Fibroblast of lung (primary cell): ENCODE measurements at places on chromosomes 6 and 20. TPM values are rescaled to one million over a fixed set of nuclear protein-coding genes. Genes with fewer than 3 reads are reported as not detected.

The RIPOR2 gene
- 3.3 and 3.5 TPM in 2 replicates for polyA plus RNA-seq

The PRICKLE4 gene
- polyA plus RNA-seq: 0.08 and 0.19 TPM in 2 replicates

The RHAG gene
- 0.06 TPM in 1 of 2 replicates, not detected in the other for polyA plus RNA-seq

The SLC32A1 gene
- not detected in 2 replicates for polyA plus RNA-seq

The XKR7 gene
- polyA plus RNA-seq: not detected in 2 replicates

The MYL9 gene
- polyA plus RNA-seq: 178 and 457 TPM in 2 replicates

The HSPA1L gene
- polyA plus RNA-seq: 0.74 and 0.75 TPM in 2 replicates

The OR2J1 gene
- polyA plus RNA-seq: not detected in 2 replicates

The BPIFB2 gene
- polyA plus RNA-seq: not detected in 2 replicates

DNA sequence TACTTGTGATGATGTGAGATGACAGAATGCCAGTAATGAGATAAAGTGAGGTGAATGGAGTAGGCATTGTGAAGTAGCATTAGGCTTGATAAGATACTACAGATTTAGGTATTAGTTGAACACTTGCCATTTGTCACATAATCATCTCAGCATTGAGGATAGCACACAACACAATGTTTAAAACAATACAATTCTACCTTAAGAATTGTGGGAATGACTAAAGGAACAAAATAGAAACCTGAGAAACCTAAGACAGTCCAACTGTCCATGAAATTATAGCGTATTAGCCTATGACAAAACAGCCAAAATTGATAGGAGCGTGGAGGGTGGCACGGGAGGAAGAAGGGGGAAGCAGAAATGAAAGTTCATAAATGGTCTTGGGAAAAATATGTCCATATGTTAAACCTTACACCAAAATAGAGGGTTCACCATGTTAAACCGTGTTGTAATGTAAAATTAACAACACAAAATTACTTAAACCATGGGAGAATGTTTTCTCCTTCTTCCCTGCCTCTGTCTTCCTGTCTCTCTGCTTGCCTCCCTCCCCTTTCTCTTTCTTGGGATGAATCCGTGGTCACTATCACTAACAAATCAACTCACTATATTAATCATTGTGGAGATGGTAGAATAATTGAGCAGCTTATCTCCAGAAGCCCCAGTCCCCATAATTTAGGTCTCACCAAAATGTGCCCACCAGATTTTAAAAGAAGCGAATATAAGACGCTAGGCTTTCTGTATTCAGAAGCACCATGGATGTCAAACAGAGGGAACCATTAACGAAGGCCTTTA is 33.0 kb upstream of the HFE start:
- peak; percentile 34 for DNase-seq

DNA sequence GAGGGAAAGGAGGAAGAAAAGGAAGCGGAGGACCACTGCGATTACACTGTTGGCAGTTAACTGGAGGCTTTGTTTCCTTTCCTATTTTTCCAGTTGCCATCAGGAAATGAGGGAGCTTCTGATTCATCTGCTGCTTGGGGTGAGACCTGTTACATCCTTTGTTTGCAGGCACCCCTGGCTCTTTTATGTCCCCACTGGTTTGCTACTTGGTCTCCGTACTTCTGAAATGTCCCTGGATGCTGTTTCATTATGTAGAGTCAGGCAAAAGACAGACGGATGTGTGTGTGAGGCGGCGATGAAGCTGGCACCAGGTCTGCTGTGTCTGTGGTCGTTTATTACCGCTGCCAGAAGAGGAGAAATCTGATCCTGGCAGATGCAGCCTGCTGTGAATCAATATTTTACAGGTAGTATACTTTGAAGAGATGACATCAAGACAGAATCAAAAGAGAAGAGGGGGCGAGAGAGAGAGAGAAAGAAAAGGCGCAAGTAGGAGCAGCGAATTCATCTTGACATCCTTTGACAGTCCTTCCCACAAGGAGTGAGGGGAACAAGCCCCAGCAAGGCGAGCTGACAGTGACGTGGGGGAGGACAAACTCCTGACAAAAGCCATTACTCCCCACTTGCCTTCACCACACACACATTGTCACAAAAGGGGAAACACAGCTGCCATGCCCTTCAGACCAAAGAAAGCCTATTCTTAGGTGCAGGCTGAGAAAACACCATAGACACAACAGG is 145.9 kb upstream of the FBXL4 start:
- DNase-seq: no peak

- no peak for DNase-seq
Measured at GRCh38 chr20:19834287-19834686, 76.2 kb downstream of the RIN2 start.

- peak; percentile 8 for DNase-seq
Measured at GRCh38 chr6:155328539-155329459, 14.5 kb upstream of the TFB1M start.

DNA sequence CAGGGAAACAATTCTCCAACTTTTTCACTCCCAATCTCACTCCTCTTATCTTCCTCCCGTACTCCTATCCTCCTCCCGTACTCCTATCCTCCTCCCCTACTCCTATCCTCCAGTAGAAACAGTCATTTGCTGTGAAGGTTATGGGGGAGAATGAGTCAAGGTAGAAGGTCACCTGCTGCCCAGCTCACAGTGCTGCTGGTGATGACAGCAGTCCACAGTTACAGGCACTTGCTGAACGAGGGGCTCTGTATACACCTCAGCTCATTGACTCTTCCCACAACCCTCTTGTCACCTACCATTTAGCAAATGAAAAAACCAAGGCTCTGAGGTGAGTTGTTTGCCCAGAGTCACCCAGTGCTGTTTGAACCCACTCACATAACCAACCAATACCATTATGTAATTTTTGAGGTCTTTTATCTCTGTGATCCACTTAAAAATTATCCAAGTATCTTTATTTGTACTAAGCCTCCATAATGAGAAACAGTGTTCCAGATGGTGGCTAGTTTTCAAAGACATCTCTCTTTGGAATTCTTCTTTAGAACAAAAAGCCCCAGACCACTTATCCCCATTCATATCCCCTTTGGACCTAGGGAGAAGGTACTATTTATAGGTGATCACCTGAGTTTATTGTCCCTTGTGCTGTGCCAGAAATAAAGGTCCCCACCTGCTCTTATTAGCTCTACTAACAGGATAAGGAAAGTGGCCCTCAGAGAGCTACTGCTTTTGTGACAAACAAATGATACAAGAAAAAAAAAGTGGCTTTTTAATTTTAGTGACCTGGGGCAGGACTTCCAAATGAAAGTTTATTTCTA is 53.2 kb downstream of the PTPN1 start:
- no peak for DNase-seq

GRCh38 chr6:10976571-10976970 is 67.5 kb downstream of the ELOVL2 start:
- DNase-seq: no peak

- DNase-seq: no peak
Measured at GRCh38 chr6:132478266-132478665, 34.6 kb downstream of the STX7 start.

- DNase-seq: no peak
Measured at GRCh38 chr20:12555369-12555768, 453.4 kb upstream of the SPTLC3 start.

- no peak for DNase-seq
Measured at GRCh38 chr20:37845241-37845681, 57.7 kb upstream of the VSTM2L start.

GRCh38 chr6:56647172-56647762 is 4.6 kb upstream of the DST start:
- DNase-seq: no peak

DNA sequence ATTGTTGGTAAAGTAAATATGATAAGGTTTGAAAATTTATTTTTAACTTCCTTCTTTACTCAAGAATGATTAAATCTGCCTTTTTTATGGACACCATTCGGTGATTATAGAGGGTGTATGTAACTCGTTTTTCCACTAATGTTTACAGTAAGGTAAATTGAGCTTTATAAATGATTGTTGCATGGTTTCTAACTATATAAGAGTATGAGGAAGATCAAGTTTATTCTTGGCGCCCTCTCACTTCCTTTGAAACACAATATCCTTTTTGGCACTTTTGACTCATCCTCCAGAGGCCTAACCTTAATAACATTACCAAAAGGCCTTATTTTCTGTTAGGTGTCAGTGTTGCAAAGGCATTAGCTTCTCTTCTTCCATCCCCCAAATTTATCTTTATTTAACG is 41.8 kb upstream of the MTRF1L start:
- peak; percentile 11 for DNase-seq

DNA sequence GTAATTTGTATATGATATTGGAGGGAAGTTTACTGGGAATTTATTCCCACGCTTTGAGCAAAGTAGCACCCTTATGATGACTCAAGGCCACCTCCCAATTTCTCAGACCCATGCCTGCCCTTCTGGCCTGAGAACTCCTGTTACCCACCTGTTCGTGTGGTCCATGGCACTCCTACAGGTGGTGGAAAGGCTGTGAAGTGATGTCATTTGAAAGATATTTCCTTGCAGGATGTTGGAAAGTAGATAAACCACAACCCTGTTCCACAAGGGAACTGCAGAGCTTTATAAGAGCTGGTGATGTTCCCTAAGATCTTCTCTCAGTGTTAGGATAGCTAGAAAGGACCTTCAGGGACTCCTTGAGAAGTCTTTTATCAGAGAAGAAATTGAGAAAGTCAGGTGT is 70.5 kb downstream of the ADGRG6 start:
- no peak for DNase-seq

DNA sequence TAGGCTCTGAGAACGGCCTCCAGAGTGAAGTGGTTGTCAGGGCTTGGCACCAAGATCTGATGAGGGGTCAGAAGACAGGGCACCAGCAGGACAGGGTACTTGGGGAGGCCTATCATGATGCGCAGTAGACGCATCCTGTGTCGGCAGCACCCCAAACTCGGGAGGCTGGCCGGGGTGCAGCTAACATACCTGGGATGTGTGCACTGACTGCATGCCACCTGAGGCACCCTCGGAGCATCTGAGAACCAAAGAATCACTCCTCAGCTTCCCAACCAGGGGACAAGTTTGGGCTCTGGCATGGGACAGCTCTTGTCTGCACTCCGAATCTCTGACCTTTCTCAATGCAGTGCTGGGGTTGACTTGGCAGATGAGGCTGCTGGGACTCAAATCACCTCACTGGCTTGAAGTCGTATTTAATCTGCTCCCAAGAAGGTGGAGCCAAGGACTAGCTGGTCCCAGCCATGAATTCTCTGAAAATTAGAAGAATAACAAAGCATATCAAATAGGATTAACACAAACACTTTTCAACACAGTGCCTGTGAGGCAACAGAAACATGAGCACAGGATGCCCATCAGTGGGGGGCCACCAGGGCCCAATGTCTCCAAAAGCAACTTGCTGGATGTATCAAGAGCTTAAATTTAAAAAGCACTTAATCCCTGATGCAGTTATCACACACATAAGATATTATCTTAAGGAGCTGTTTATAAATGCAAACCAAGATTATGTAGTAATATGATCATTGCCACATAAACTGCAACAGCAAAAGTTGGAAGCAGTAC is 348.8 kb downstream of the PREX1 start:
- DNase-seq: no peak

GRCh38 chr20:28562510-28562898 is 2695.0 kb upstream of the DEFB115 start:
- DNase-seq: peak; percentile 54

DNA sequence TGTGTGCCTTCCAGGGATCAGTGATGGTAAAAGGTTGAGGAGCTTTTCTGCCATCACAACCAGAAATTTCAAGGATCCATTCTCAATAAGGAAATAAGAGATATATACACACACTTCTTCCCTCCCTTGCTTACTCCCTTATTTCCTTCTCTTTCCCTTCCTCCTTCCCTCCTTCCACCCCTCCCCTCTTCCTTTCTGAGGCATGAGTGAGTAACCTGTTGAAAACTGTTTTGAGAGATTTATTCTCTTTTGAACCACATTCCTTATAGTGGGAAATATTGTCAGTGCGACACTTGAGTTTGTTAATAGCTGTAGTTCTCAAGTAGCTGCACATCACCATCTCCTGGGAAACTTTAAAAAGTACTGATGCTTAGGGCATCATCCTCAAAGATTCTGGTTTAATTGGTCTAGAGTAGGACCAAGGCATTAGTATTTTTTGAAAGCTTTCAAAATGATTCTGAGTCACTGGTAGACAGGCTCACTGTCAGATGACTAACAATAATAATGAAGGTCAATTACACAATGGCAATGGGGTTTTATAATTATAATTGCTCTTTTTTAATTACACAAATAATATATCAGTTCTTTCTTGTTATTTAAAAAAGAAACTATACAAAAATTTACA is 109.9 kb downstream of the POPDC3 start:
- no peak for DNase-seq

DNA sequence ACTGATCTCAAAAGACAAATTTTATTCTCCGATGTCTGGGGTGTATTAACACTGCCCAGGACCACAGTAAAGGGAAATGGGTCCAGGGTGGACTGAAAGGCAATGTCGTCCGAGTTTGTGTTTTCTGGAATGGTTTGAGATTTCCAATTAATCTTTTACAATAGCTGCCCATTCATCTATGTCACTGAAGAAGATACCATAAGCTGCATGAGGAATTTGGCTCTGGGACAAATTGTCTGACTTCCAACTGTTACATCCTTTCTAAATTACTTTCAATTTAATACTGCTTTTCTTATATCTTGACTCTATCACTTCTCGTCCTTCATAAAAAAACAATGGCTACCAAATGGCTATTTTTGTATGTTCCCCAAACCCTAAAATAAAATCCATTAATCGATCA is 130.7 kb upstream of the KCNK16 start:
- DNase-seq: peak; percentile 64

GRCh38 chr6:135962731-135963130 is 111.2 kb downstream of the PDE7B start:
- DNase-seq: peak; percentile 74

GRCh38 chr6:10886691-10887502 is at the start of gene SYCP2L:
Gene SYCP2L (plus strand): TSS chr6:10887052. CDS start chr6:10887127, 75 bp downstream.
- peak; percentile 59 for DNase-seq

GRCh38 chr6:14280006-14280510 is 162.5 kb downstream of the CD83 start:
- DNase-seq: no peak

DNA sequence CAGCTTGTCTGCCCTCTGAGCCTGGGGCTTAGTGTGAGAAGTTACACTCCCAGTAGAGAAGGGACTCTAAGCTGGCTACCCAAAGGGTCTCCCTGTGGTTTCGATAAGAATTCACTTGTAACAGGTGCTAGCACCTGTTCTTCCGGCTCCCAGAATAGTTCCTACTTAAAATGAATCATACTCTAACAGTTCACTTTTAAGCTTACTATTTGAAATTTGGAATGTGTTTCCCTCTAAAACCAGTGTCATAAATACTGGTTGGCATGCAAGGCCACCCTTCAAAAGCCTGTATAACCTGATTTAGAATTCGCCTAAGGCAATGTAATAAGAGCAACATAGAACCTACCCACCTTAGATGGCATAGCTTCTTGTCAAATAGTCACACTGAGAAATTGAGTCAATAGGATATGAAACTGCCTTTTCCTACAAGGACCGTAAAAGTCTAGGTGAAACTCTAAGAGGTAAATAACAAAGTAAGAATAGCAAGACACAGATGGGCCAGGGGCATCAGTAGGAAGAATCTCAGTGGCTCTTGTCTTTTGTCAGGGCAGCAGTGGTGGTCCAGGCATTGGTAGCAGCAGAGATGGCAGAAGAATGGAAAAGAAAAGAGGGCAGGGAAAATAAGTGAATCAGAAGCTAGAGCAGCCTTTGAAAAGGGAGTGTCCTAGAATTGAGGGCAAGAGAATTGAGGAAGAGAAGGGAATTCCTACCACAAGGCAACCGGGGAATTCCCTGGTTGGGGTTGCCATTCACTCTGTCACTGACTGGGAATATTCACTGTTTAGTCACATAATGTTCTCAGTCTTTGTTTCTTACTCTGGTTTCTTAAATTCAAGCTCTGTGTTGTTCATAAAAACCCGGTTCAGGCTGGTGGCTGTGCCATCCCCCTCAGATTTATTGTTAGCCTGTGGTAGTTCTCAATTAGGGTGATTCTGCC is 91.5 kb downstream of the HIVEP2 start:
- DNase-seq: peak; percentile 45

GRCh38 chr6:10384091-10384609 is 30.7 kb downstream of the TFAP2A start:
- DNase-seq: no peak

- DNase-seq: no peak
Measured at GRCh38 chr6:130204322-130204721, 18.4 kb downstream of the SAMD3 start.
